ENCODE measurements at places on chromosomes 12 and 14. TPM values are rescaled to one million over a fixed set of nuclear protein-coding genes. Genes with fewer than 3 reads are reported as not detected.

The TMEM121 gene
- total RNA-seq: 0.37 TPM

The APOF gene
- not detected for total RNA-seq

GRCh38 chr12:131101006-131101405, 147.3 kb downstream of the ADGRD1 start:
- peak; percentile 1 for DNase-seq

- DNase-seq: no peak
Observed at GRCh38 chr12:11542599-11542998, 106.9 kb upstream of the ETV6 start.

The NANOG gene
- 0.22 TPM for total RNA-seq

DNA sequence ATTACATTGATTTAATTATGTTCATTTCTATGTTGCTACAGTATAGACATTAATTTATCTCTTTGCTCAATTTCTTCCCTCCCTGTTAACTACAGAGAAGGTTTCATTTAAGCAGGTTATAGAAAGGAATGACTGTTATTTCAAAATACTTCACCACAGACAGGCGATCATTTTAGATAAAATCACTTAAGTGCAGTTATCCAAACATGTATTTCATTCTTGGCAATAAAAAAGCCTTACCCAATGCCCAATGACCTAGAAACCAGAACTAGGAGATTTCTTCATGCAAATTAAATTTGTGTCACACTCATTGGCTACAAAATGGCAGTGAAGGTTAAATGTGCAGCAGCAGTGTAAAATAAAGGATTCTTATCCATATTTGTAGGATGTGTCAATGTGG, 266.4 kb downstream of the KCNH5 start:
- DNase-seq: no peak

- DNase-seq: no peak
Observed at GRCh38 chr12:68530965-68531364, 79.7 kb upstream of the RAP1B start.

- DNase-seq: no peak
Observed at GRCh38 chr14:104750056-104750752, 2.7 kb upstream of the SIVA1 start.

The GRIP1 gene
- 11.4 TPM for total RNA-seq

DNA sequence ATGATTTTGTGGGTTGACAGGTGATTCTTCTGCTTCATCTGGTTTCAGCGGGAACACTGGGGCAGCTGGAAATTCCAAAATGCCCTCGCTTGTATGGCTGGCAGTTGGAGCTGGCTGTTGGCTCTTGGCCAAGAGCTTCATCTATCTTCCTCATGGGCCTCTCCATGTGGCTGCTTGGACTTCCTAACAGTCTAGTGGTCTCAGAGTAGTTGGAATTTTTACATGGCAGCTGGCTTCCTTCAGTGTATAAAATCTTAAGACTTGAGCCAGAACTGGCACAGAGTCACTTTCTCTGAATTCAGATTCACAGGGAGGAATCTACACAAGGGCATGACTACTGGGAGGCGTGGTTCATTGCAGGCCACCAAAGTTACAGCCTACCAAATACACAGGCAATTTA, 204.9 kb upstream of the RMST start:
- no peak for DNase-seq

DNA sequence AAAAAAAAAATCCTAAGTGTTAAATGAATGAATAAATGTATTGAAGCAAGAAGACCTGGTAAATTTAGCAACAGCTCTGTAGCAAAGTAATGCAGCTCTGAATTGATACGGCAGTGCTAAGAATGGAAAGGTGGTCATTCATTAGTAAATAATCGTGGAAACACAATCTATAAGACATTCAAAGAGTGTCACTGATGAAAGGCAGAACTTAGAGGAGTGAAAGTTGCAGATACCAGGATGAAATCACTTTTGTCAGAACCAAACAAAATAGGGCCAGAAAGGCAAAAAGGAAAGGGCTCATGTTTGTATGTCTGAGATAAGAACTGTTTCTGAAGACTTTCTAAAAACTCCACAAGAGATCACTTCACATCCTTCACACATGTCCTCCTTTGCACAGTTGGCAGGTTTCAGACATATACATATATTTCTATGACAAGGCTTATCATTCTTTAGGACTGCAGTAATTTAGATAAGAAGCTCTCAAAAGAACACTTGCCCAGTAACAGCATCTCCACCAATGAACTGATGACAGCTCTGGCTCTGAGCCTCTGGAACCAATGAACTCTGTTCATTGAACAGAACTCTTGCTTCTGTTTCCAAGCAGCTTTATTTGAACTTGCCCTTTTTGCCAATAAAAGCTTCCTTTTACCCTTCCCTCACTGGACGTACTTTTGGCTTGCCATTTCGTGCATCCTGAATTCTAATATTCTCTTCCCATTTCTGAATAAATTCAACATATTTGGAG, 4.2 kb upstream of the LRR1 start:
- peak; percentile 36 for DNase-seq

- DNase-seq: peak; percentile 32
Observed at GRCh38 chr12:7460375-7461259, 16.7 kb upstream of the CD163L1 start.

The GLI1 gene
- total RNA-seq: 1.8 TPM

The KRT73 gene
- total RNA-seq: not detected

DNA sequence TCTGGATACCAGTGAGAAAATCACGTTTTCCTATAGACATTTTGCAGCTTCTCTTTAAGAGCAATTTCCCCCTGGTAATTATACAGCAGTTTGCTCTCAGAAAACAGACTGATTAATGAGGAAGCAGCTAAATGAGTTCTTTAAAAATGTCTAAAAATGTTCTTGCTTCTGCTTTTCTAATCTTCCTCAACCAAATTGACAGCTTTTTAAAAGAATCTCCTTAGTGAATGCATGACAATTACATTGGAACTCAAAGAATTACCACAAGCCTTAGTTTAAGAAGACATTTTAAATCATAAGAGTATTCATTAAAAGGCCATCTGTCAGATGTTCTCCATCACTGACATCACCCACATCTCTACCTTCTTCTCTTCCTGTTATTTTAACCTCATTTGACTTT, 135.8 kb upstream of the PLXNC1 start:
- DNase-seq: no peak

DNA sequence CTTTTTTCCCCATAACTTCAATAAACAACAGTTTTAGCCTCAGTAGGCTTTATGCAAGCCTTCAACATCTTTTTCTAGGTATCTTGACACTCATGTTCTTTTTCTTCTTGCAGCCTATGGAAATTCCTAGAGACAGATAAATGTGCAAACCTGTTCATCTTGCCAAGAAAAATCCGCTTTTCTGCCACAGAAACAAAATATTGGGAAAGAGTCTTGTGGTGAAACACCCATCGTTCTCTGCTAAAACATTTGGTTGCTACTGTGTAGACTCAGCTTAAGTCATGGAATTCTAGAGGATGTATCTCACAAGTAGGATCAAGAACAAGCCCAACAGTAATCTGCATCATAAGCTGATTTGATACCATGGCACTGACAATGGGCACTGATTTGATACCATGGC, 295.9 kb downstream of the ZFP36L1 start:
- DNase-seq: no peak

The PTPN6 gene
- 43.9 TPM for total RNA-seq

The ATP23 gene
- total RNA-seq: 13.9 TPM

- no peak for DNase-seq
Observed at GRCh38 chr12:18414671-18415070, 153.4 kb downstream of the PIK3C2G start.

GRCh38 chr12:128267131-128267622, at the start of gene TMEM132C:
Gene TMEM132C (plus strand): TSS chr12:128267170. CDS start chr12:128267403, 233 bp downstream.
- no peak for DNase-seq

GRCh38 chr12:7344833-7345606, 41.1 kb downstream of the ACSM4 start:
- DNase-seq: no peak

The GNG2 gene
- total RNA-seq: 21.9 TPM

The PCBP2 gene
- 586 TPM for total RNA-seq
